ENCODE measurements at places on chromosomes 11 and 22.

- DNase-seq: no peak
Observed at GRCh38 chr11:110250168-110250567, 46.2 kb downstream of the RDX start.

DNA sequence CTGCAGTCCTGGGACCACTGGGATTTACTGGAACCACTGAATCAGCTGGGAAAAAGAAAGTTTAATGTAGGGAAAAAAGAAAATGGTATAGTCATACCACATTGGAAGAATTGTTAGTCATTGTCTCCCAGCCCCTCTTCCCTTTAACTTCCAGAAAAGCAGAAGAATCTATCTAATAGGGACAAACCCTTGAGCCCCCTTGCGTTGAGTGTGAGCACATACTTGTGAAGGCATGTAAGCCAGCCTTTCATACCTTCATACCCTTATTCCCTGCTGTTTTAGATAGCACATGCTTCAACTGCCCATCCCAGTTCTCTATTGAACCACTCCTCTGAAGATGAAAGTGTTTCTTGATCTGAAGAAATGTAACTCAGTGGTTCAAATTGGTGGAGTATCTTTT, 6.6 kb downstream of the TREH start:
- no peak for DNase-seq

DNA sequence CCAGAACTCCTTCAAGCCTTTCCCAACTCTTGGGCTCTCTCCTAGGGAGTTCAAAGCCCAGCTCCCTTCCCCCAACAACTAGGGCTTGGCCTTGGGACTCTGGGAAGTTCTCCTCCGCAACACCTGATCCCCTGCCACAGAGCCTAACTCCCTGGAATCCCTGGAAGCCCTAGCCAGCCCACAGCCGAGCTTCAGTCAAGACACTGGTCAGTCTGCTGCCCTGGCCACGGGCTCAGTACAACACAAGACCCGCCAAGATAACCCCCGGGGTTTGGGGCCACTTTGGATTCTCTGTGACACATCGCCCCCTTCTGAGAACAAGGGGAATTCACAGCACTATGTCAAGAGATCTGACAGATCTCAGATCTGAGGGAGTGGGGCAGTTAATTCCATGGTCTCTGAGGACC, 58.3 kb downstream of the SLC22A12 start:
- no peak for DNase-seq

DNA sequence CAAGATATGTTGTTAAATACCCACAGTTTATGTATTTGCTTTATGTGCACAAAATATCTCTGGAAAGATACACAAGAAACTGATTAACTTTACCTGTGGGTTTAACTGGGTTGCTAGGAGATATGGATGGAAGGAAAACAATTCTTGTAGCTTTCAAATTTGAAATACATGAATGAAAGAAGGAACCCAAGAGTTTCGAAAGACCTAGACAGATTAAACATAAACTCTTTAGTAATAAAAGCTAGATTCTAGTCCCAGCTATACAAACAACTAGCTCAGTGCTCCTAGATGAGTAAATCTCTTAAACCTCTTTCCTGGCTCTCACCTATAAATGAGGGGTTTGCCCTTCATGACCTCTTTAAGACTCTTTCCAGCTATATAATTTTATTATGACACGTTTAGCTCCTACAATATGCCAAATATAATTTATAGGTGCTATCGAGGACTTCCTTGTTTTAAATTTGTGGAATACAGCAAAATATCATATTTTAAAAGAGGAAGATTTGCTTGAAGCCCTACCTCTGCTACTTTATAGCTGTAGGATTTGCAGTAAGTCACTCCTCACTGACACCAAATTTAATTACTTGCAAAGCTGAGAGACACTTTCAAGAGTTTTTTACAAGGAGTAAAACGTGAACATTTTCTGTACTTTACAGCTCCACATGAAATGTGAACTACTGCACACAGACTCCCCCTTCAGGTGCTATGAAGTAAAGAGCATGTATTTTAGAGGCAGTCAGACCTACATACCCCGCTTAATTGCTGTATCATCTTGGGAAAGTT, 50.7 kb downstream of the RRAS2 start:
- DNase-seq: peak; percentile 23

GRCh38 chr22:47204002-47204979, 441.8 kb downstream of the TBC1D22A start:
- no peak for DNase-seq

- DNase-seq: no peak
Observed at GRCh38 chr11:88315981-88316441, 21.5 kb downstream of the CTSC start.

GRCh38 chr11:70713086-70713835, 314.9 kb downstream of the CTTN start:
- DNase-seq: no peak

- peak; percentile 36 for DNase-seq
Observed at GRCh38 chr11:26649884-26650283, 72.0 kb downstream of the SLC5A12 start.

DNA sequence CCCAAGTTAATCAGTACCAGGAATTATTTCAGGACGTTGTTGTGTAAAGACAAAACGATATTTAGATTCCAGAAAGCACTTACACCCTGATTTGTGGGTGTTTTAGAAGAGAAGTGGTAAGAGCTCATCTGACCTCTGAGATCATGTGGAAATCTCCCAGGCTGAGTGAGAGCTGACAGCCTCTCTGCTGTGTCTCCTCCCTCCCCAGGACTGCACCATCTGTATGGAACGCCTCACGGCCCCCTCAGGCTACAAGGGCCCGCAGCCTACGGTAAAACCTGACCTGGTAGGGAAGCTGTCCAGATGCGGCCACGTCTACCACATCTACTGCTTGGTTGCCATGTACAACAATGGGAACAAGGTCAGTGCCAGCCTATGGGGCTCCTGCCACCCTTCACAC, 20.0 kb downstream of the DTX4 start:
- DNase-seq: no peak

GRCh38 chr22:50250555-50251476, at the start of gene HDAC10:
Gene HDAC10 (minus strand): TSS chr22:50251265. CDS start chr22:50251032, 233 bp downstream.
- DNase-seq: peak; percentile 74

- no peak for DNase-seq
Observed at GRCh38 chr11:11884774-11885481, 43.2 kb downstream of the USP47 start.

GRCh38 chr11:84497981-84498411, 1129.1 kb downstream of the DLG2 start:
- DNase-seq: no peak

DNA sequence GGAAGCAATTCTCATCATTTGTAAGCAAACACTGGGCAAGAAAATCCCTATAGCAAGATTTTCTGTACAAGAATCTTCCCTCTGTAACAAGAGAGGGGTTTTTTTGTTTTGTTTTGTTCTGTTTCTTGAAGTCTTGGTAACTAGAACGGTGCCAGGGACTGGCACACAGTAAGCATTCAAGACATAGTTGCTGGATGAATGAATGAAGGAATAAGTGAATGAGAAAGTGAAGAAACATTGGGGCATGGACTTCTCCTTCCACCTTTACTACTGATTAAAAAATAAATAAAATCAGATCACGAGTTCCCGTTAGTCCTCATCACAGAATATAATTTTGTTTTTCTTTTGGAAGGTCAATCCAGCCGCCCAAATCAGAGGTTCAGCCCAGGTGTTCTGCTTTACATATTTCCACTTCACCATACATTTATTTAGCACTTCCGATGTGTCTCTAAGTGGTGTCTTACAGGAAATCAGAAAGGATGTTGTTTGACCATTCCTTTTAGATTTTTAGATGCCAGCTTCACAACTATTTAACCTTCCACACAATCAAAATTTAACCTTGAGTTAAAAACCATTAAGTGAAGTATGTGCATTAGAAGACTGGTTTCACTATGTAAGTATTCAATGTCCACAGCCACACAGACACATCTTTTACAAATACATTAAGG, 281.2 kb downstream of the CADM1 start:
- DNase-seq: no peak

- no peak for DNase-seq
Observed at GRCh38 chr22:37353839-37354238, 71.5 kb downstream of the CYTH4 start.

DNA sequence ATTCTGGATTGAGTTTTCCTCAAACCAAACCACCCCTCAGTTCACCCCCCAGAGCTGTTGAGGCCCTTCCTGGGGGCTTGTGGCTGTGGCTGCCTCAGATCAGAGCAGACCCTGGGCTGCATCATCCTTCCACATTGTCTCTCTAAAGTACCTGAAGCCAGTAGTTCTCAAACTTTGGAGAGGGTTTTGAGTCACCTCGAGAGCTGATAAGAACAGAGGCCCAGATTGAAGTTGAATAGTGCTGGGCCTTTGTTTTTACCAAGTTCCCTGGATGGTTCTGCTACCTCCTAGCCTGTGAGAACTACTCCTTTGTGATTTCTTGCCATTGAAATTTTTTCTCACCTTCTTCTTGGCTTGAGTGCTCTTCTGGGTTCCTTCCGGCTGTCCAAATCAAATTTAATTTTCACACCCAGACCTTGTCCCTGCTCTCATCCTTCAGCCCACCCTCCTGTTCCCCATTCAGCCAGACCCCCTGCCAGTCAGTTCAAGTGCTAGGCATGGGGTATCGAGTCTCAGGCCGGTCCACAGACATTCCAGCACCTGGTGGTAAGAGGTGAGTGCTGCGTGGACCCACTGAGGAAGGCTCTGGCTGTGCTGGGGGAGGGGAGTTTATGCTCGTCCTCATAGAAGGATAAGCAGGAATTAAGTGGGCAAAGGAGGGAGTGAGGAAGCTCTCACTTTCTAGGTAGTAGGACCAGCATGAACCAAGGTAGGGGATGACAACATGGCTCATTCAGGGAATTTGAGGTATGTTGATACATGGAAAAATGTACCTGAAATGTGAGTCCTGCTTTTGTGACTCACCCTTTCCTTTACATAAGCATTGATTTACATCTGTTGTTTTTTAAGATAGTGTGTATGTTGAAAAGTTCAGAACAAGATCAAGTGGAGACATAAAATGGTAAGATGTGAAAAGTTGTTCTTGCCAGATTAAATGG, 116.5 kb downstream of the PTPRJ start:
- no peak for DNase-seq

GRCh38 chr22:25485626-25486545, 78.6 kb upstream of the GRK3 start:
- no peak for DNase-seq

DNA sequence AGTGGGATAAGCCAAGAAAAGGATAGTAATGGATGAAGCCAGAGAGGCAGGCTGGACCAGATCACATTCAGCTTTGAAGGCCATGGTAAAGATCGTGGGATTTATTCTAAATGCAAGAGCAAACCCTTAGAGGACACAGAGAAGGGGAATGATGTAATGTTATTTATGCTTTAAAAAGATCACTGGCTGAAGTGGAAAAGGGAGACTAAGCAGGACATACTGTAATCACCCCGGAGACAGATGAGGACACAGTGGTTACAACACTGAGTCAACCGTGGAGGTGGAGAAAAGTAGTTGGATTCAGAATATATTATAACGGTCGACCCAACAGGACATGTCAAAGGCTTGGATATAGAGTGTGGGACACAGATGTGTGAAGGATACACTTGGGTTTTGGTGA, 38.5 kb downstream of the CDON start:
- no peak for DNase-seq

GRCh38 chr22:36816339-36816635, 548 bp downstream of the PVALB start:
- no peak for DNase-seq

GRCh38 chr11:44533921-44534711, 31.3 kb upstream of the CD82 start:
- no peak for DNase-seq

DNA sequence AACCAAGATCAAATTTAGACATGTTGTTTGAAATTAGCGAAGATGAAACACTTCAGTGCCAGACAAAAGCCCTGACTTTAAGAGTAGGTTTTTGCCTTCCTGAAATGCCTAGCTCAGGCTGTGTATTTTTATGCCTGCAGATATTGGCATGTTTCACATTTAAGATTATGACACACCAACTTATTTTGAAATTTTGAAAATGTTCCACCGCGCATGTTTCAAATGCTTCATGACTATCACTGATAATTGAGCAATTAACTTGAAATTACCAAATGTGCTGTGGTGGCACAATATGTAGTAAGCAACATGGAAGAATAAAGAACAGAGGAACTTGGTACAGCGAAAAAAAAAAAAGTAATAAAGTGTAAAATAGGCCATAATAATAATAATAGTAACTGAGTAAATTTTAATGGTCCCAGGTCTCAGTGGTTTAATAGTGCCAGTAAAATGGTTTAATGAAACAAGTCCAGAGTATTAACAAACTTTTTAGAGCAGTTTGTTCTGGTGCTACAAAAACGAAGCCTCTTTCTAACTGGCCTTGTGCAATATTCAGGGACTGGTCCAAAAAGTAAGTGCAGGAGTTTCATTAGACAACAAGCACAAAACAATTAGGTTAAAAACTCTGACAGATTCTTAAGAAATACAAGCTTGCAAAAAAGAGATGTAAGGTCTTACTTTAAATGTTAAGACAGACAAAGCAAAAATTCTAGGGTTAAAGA, 112.5 kb upstream of the SOX6 start:
- no peak for DNase-seq

- no peak for DNase-seq
Observed at GRCh38 chr22:27877501-27877900, 41.6 kb downstream of the PITPNB start.

- DNase-seq: no peak
Observed at GRCh38 chr11:124796312-124796711, 3.9 kb downstream of the MSANTD2 start.

DNA sequence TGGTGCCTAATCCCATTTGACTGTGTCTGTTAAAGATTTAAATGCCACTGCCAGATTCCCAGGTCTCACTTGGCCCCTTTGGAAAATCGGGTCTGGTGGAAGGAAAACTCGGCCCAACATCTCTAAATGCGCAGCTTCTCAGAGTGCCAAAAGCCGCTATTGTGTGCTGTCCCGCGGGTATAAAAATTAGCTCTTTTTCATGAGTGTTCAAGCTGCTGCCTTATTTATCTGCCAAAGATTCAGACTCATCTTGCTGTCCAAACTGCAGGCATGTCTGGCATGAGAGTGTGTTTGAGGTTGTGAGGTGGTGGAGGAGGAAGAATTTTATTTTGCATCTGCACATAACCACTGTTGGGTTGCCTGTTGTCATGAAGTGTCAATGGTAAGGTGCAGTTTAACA, 91.4 kb downstream of the NELL1 start:
- DNase-seq: no peak

DNA sequence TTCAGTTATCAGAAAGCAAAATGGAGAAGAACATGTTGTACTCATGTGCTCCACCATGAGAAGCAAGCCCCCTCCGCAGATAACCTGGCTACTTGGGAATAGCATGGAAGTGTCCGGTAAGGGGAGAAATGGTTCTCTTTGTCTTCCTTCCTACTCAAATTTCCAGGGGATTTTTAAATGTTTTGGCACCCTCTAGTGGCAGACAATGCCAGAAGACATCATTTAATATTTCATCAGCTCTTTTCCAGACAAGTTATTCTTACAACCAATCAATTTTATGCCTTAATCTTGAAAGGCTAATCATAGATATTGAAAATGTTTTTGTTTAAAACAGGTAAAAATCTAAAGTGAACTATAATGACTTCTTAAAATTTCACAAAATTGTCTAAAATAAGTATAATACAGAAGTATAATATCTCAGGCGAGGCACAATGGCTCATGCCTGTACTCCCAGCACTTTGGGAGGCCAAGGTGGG, 15.7 kb downstream of the CRTAM start:
- peak; percentile 34 for DNase-seq

- DNase-seq: no peak
Observed at GRCh38 chr11:105032495-105032894, 2.4 kb downstream of the CASP1 start.

Data from NCI-H1436 (cell line).